Right cardiac atrium (tissue), 5 donors: ENCODE measurements at places on chromosomes 7 and 10.
A peak's percentile ranks its signal among the peaks of the same experiment; 100 is the strongest.

DNA sequence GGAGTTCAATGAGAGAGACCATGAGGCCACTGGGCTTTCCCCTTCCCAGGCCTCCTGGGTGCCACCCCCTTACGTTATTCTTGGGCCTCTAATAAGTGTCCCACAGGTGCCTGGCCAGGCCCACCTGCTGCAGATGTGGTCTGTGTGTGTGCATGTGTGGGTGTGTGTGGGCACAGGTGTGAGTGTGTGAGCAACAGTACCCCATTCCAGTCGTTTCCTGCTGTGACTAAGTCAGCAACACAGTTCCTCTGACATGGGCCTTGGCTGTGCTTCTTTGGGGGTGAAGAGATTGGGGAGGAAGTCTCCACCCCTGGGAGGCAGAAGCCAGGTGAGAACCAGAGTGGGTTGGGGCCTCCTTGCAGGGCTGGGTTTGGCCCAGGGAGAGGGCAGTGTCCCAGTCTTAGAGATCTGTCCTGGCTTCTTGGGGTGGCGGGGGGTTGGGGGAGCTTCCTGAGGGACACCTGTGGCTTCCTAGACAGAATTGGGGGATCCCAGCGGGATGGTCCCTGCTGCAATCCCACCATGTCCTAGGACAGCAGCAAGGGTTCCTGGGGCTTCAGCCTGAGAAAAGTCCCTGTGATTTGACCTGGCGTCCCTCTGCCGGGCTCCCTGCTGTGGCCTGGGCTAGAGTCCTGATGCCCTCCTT lies 4.1 kb upstream of the PILRB start:
- no peak for DNase-seq

GRCh38 chr10:33336582-33337325 lies 2.3 kb upstream of the NRP1 start:
- peak; percentile 87 for DNase-seq

DNA sequence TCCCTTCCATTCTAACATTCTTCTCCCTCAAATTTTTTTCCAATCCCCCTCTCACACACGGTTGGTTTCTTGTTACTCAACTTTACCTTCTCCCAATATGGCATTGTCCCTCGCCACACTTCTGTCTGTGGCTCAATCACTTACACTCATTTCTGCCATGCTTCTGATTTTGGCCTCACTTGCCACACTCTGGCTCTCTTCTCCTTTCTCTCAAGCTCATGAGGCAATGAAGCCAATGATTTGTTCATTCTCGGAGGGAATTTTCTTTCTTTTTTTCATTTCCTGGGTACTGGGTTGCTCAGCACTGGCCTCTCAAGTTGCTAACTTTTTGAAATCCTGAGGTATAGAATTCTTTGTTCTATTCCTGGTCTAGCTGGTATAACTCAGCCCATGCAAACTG lies 4.0 kb upstream of the MYOZ1 start:
- DNase-seq: no peak

DNA sequence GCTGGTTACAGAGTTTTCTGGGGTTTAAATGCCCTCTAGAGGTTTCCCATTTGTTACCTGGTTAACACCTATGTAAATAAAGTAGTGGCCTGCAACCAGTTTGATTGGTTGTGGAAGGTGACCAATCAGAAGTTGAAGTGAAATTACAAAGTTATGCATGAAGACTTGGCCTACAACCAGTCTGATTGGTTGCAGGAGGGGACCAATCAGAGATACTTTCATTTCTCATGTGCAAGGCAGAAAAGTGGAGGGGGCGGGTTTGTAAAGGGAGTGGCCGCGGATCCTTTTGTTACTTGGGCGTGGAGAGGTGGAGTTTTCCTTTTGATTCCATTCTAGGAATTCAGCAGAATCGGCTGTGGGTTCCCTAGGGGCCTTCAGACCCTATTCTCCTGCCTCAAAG lies 80.8 kb downstream of the SEC23IP start:
- no peak for DNase-seq

GRCh38 chr7:141586878-141587277 lies 35.7 kb downstream of the AGK start:
- no peak for DNase-seq

DNA sequence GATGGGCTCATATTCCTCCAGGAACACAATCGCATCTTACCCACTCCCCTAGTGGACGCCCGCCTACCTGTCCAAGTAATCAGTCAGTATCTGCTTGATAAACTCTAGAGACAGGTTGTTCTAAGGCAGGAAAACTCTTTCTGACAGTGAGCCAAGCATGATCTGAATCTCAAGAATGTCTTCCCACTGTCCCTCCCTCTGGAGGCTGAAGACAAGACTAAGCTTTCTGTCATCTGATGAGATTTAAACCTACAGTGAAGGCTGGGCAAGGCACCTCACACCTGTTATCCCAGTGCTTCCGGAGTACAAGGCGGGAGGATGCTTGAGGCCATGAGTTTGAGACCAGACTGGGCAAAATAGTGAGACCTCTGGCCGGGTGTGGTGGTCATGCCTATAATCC lies 586.6 kb downstream of the GALNT17 start:
- DNase-seq: no peak

DNA sequence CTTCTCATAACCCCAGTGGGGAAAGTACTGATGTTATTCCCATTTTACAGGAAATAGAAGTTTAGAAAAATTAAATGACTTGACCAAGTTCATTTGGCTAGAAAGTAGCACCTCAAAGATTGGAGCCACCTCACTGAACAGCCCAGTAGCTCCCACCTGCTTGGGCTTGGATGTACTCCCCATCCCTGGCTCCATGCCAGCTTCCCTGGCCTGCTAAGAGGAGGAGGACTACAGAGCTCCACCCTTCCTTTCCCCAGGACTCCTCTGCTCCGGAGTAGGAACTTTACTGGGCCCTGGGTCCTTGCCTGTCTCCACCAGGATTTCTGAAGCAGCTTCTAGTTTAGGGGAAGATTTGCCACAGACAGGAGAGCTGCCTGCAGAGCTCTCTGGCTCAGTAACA lies 3.1 kb downstream of the HPS6 start:
- peak; percentile 57 for DNase-seq

- DNase-seq: peak; percentile 51
Measured at GRCh38 chr10:132539431-132539839, 1.8 kb downstream of the INPP5A start.

- DNase-seq: no peak
Measured at GRCh38 chr7:124698964-124699363, 66.6 kb downstream of the GPR37 start.

DNA sequence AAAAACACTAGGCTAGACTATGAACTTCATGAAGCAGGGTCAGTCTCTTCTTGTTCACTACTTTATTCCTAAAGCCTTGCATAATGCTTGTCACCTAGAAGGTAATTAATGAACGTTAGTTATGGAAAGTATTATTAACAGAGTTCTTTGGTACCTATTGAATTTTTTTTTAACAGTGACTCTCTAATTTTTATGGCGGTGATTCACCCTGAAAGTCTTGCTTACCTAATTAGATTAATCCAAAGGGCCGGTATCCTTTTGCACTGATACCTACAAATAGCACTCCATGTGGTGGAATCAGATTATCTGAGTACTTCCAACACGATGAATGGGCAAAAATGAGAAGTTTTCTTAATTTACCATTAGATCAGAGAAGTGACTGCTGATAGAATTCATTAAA lies 31.7 kb downstream of the STAM start:
- no peak for DNase-seq

- DNase-seq: no peak
Measured at GRCh38 chr10:119919271-119919670, 26.7 kb downstream of the SEC23IP start.

DNA sequence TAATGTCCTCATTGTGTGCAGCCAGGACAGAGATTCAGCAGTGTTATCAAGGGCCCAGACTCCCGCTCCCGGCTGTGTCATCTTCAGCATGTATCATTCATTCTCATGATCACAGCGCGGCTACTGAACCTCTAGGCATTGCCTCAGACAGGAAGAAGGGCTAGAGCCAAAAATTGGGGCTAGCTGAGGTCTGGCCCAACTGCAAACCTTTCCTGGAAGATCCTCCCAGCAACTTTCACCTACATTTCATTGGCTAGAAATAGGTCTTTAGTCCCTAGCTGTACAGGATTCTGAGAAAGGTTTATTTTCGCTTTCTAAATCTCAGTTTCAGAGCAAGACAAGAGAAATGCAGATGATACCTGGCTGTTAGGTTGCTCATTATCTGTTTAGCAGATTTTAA lies 81.9 kb downstream of the CREM start:
- DNase-seq: no peak

- DNase-seq: no peak
Measured at GRCh38 chr10:102837230-102837721, at the start of gene CYP17A1. CYP17A1 (minus strand) TSS chr10:102837413; CDS start chr10:102837361, 52 bp downstream.

- DNase-seq: no peak
Measured at GRCh38 chr7:4136501-4137110, 545.5 kb upstream of the FOXK1 start.

DNA sequence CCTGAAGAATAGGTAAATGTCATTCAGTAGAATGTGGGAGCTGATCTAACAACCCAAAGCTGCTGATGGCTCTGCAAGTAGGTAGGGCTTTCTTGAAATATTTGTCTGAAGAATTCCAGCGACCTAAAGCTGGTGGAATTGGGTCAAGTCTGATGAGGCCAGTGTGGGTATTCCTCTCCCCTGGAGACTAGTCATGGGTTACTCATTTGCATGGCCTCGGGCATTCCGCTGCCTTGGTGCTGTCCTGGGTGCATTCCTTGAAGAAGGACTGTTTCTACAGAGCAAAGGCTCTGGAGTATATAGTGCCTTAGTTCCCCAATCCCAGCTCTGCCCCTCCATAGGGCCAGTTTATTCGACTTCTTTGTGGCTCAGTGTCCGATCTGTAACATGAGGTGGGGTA lies 19.2 kb downstream of the PDK4 start:
- no peak for DNase-seq

GRCh38 chr10:33381451-33382215 lies 47.2 kb upstream of the NRP1 start:
- no peak for DNase-seq

DNA sequence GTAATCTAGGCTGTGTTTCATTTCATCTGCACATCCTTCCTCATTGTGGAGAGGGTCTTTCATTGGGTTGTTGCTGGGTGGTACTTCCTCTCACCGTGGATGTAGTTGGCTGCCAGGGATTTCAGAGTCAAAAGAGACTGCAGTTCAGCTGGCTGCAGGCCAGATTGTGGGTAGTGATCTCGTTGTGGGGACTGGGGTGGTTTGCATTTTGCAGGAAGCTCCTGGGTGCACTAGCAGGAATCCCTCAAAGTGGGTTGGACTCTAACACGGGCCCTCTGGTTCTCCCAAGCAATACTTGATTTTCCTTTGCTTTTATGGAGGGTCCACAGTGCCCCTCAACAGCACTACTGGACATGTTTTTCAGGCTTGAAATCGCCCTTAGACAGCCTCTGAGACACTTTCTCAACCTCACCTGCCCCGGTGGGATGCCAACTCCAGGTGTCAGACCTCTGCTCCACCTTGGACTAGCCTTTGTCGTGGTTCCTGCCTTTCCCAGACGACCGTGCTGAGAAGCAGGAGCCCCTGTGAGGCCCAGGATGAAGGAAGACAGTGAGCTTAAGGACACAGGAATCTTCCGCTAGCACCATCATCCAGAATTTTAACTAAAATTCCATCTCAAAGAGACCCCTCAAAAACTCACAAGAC lies 23.9 kb upstream of the ZNF273 start:
- no peak for DNase-seq

- DNase-seq: no peak
Measured at GRCh38 chr7:1670894-1671593, 967 bp downstream of the ELFN1 start.

- no peak for DNase-seq
Measured at GRCh38 chr10:95121904-95122303, 52.6 kb upstream of the CYP2C8 start.

GRCh38 chr7:11540271-11540761 lies 291.7 kb downstream of the THSD7A start:
- DNase-seq: no peak

DNA sequence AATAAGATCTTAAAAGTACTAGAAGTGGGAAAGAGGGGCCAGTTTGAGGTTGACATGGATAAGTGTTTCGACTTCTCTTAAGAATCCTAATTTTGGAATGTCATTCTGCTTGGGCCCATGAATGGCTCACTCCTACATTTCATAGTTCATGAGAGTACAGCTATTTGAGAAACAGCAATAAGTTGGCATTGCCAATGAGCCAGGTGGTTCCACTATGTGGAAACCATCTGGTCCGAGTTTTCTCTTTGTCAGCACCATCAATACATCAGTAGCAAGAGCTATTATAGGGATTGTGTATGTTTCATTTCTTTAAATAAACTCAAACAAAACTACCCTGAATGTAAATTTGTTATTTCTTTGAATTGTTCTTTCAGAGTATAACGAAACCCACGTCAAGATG lies 78.1 kb upstream of the NEBL start:
- no peak for DNase-seq

DNA sequence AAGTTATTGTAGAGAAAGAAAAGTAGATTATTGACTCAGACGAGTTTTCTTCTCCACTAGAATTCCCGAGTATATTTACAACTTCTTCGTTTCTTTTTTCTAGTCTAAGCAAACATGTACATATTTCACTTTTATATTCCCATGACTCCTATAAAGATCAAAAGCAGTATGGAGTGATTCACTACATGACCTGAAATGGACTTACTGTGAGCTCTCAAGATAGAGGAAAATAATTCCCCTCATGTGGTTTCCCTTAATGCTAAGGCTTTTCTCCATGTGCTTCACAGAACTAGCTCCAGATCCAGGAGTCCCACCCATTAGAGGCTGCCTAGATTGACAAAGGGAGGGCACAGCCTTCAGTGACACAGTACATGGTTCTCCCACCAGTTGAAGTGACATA lies 823.1 kb upstream of the LRRTM3 start:
- DNase-seq: no peak

- DNase-seq: no peak
Measured at GRCh38 chr7:18558503-18558902, 63.0 kb downstream of the HDAC9 start.
